ENCODE measurements at places on chromosomes 2 and 18.

GRCh38 chr2:24400207-24400907, 40.0 kb upstream of the ITSN2 start:
- no peak for DNase-seq

DNA sequence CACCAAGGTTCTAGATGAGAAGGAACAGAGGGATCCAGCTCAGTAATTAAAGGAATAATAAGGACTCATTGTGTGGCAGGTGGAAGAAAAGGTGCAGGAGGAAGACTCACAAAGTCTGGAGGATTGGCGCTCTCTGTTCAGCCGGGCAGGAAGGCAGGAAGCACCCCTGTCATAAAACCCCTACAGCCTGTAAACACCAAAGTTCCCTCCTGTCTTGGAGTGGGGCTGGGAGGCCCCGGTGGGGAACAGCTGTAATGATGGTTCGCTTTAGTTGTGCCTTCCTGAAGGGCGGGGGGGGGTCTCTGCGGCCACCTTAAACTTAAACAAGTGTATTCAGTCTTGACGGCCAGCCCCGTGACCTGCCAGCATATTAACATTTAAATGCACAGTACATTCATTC, 84.3 kb downstream of the GBX2 start:
- DNase-seq, result no peak

GRCh38 chr18:22739061-22739642, 194.0 kb upstream of the RBBP8 start:
- DNase-seq, result no peak

GRCh38 chr2:169664978-169665930, 29.0 kb downstream of the CFAP210 start:
- no peak for DNase-seq
